ENCODE measurements at places on chromosomes 7 and 10. TPM values are rescaled to one million over a fixed set of nuclear protein-coding genes. Genes with fewer than 3 reads are reported as not detected.

Gene TAF3
- total RNA-seq, result 13.4 TPM

Gene ADO
- 19.3 TPM for total RNA-seq

Gene ZFYVE27
- 26.0 TPM for total RNA-seq

Gene IFIT1B
- total RNA-seq, result not detected

Gene GBX1
- total RNA-seq, result not detected

Gene SLC13A1
- not detected for total RNA-seq

Gene ALOX5
- total RNA-seq, result 13.6 TPM

Gene GJC3
- not detected for total RNA-seq

Gene STOX1
- 1.2 TPM for total RNA-seq

Measured in activated naive CD4-positive, alpha-beta T cell treated with anti-CD3 and anti-CD28 coated beads, Interleukin-2, amount 10 ng/mL, durations not matched to agents 5 hours and 36 hours (primary cell).